ENCODE measurements at places on chromosomes 13 and 19.

- DNase-seq = no peak
Measured at GRCh38 chr13:112596235-112596634, 8.3 kb upstream of the TUBGCP3 start.

DNA sequence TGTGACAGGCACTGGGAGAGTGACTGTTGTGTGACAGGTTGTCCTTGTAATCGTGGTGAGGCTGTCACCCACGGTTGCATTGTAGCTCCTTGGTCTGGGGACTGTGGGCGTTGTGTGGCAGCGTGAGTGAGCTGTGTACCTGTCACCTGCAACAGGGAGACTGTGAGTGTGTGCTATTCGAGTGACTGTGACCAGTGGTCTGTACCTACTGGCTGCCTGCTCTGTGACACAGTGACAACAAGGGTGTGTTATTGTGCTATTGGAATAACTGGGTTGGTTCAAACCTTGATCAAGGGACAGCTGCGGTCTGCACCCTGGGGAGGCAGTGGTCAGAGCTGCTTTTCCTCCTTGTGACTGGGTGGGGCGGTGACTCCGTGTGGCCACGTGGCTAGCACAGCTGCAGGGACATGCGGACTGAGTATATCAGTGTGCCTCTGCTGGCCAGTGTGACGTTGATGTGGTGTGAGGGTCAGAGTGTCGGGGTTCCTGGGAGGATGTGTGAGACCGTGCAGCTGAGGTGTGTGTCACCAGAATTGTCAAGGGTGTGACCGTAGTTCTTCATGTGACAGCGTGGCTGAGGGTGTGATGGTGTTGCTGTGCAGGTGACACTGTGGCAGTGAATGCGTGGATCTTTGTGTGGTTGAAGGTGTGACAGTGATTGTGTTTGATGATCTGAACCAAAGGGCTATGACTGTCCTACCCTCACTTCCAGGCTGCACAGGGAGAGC, 10.1 kb upstream of the NFIX start:
- DNase-seq = no peak

GRCh38 chr19:50414864-50415660, 3.7 kb upstream of the SPIB start:
- no peak for DNase-seq

GRCh38 chr19:43329989-43330388, 23.5 kb upstream of the CD177 start:
- no peak for DNase-seq

GRCh38 chr13:112880976-112881540, 88.0 kb upstream of the MCF2L start:
- no peak for DNase-seq

- no peak for DNase-seq
Measured at GRCh38 chr13:40061466-40062450, 406.3 kb downstream of the COG6 start.

DNA sequence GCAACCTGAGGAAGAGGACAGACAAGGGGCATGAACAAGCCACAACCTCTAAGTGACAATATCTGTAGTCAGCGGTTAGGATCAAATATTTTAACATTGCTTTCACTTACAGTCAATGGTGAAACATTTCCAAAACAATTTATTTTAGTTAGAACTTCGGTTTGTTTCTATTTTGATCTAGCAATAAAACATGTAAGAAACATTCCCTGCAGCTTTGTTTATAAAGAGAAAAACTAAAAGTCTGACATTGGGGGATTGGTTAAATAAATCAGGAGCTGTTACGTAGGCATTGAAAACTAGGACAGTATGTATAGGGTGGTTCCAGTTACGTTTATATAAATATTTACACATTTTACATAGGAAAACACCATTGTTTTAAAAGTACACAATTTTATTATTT, 3.4 kb downstream of the URI1 start:
- DNase-seq = no peak

DNA sequence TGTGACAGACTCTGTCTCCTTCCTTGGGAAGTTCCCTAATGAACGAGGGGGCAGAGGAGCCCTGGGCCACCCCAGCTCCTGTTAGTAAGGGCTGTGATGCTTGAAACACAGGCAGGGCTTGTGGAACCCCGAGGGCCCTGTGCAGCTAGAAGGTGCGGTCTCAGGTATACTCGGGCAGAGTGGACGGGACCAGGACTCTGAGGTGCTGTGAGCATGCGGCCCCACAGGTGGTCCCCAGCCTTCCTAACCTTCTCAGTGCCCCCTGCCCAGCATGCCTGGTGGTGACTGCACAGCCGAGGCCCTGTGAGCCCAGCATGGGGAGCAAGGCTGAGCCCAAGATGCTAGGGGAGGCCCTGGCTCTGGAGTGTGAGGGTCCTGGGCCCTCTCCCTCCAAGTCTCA, 4.0 kb upstream of the SIGLEC8 start:
- DNase-seq = no peak

DNA sequence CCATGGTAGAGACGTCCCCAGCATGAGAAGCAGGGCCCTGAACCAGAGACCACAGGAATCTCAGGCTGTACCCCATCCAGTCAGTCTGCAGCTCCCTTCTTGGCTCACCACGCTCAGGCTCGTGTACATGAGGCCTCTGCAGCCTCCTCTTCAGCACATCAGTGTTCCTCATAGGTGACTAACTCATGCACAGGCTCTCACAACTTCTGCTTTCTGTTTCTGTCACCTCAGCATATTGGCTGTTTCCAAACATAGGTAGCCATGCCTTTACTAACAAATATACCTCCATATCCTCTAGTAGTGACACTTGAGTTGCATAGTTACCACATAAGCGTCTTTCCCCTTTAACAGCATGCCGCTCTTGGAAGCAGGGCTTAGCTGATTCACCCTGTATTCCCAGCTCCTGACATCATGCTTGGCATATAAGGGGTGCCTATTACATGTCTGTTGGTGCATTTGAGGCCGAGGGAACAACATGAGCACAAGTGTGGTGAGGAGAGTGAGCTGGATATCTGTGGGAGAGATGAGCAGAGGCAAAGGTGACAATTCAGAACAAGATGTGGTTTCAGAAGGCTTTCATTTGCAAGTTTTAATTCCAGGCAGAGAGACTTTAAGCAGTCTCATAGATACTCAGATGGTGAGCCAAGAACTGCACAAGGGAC, 16.7 kb downstream of the ZNF473 start:
- DNase-seq = no peak

- DNase-seq = no peak
Measured at GRCh38 chr13:107234319-107235073, 666.6 kb upstream of the ARGLU1 start.

GRCh38 chr13:111584101-111584672, 263.7 kb downstream of the TEX29 start:
- DNase-seq = no peak

DNA sequence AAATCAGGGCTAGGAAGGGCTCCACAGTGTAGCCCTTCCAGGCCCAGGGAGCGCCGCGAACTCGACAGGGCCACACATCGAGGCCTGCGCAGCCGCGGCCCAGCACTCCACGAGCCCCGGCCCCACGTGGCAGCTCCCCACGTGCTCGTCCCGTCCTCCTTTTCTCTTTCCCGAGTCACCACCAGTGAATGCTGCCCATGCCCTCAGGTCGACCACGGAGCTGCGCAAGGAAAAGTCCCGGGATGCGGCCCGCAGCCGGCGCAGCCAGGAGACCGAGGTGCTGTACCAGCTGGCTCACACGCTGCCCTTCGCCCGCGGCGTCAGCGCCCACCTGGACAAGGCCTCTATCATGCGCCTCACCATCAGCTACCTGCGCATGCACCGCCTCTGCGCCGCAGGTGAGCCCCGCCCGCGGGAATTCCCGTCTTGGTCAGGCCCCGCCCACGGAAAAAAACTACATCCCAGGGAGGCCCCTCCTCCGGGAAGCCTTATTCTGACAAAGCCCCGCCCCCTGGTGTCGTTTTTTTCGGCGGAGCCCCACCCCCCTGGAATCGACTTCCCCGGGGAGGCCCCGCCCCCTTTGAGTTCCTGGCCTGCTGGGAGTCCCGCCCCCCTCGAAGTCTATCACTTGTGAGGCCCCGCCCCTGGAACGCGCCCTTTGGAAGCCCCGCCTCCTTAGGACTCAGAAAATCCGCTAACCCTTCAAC, 7.0 kb downstream of the HIF3A start:
- no peak for DNase-seq

GRCh38 chr13:34842466-34842865, 99.6 kb upstream of the NBEA start:
- no peak for DNase-seq

- DNase-seq = no peak
Measured at GRCh38 chr13:74835579-74835978, 646.4 kb downstream of the TBC1D4 start.

DNA sequence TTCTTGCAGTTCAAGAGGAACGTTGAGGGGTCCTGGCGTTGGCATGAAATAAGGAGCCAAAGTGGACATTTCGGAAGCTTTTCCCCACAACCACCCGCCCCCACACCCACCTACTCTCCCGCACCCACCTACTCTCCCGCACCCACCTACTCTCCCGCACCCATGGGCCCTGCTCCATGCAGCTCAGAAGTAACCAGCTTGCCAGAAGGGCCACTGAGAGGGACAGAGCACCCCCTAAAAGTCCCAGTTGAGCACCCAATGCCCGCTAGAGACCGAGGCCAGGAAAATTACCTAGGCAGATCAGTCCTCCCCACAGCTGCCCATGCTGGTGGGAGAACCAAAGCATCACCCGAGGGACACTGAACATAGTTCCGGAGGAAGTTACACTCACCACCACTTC, 11.8 kb downstream of the VSTM2B start:
- no peak for DNase-seq

- no peak for DNase-seq
Measured at GRCh38 chr13:81986308-81986707, 1645.4 kb upstream of the SPRY2 start.

- no peak for DNase-seq
Measured at GRCh38 chr19:41708481-41708880, at the start of gene CEACAM5. Gene CEACAM5, plus strand, starts transcription at chr19:41708626. Its CDS starts 106 bp downstream, at chr19:41708732.

- no peak for DNase-seq
Measured at GRCh38 chr19:13681509-13681908, 82.8 kb upstream of the MRI1 start.

GRCh38 chr13:62779161-62779560, 1363.5 kb upstream of the PCDH20 start:
- no peak for DNase-seq

- no peak for DNase-seq
Measured at GRCh38 chr13:72198967-72199560, 332.1 kb upstream of the DACH1 start.

GRCh38 chr13:22748866-22749577, 431.8 kb upstream of the SGCG start:
- no peak for DNase-seq

DNA sequence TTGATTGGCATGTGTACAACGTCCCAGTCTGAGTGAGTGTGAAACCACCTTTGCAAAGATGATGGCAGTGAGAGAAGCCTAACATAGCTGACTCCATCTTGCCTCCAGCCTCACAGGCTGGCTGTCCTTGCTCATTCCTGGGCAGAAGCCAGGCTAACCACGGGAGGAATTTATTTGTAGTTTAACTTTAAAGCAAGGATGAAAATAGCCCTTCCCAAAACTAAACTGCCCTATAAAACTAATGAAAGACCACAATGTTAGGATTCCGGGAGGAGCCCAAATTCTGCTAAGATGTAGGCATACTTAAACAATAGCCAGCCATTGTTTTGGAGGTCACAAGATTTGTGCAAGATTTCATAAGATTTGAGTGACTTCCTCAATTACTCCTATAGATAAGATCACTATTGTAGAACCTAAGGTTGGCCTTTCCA, 96.6 kb upstream of the LSM14A start:
- DNase-seq = no peak

DNA sequence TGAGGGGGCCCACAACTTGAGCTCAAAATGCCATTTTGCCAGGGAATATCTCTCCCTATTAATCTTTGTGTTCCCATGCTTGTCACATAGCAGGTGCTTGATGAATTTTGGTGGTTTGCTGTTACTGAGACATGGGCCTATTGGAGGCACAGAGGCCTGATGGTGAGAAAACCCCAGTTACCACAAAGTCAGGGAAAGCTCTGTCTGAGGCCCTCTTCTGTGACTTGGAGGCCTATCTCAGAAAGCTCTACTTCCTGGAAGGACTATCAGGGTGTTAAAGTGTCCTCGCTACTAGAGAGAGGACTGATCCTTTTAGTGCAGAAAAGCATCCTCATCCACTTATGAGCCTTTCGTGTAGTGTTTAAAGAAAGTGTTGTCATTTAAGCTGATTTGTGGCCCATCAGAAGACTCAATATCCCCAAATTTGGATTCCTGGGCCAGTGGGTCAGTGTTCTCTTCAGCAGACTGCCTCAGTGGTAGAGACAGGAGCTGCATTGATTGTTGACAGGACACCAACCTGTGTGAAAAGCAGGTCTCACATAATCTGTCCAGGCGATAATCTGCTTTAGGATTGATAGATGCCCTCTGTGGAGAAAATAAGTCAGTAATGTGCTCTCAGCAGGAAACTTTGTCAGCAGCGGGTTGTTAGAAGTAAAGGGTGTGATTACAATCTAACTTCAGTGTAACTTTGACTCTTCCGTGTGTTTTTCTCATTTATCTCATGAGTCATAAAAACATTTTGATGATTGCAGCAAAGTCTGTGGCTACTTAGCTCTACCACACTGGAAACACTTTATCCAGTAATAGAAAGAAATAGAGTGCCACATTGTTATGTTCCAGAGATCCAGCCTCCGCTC, 121.0 kb downstream of the AKAP11 start:
- no peak for DNase-seq

- DNase-seq = no peak
Measured at GRCh38 chr13:28953714-28954418, 133.7 kb downstream of the MTUS2 start.

DNA sequence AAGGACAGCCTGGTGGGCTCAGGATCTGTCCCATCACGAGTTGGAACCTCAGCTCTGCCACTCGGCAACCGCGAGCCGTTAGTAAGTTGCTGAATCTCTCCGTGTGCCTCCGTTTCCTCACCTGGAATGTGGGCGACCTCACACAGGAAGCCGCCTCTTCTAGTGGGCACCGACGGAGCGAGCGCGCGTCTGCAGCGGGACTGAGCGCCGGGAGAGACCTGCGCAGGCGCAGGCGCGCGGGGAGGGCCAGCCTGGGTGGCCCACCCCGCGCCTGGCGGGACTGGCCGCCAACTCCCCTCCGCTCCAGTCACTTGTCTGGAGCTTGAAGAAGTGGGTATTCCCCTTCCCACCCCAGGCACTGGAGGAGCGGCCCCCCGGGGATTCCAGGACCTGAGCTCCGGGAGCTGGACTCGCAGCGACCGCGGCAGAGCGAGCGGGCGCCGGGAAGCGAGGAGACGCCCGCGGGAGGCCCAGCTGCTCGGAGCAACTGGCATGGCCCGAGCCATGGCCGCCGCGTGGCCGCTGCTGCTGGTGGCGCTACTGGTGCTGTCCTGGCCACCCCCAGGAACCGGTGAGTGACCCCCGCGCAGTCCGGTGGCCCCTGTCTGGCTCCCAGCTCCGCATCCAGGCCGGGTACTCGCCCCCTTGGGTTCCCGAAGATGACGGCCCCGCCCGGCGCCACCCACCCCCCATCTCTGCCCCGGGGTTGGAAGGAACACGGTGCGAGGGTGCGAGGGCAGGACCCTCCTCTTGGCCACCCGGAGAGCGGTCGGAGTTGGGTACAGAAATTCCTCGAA, at the start of gene PVR:
Gene PVR, plus strand, starts transcription at position 306 of the 797 bp plus-strand sequence. Its CDS starts 187 bp downstream, at position 493.
- DNase-seq = peak; percentile 16

- DNase-seq = no peak
Measured at GRCh38 chr13:31987535-31988170, 43.9 kb upstream of the FRY start.

GRCh38 chr19:45528744-45529419, 21.6 kb downstream of the VASP start:
- DNase-seq = peak; percentile 48

All from cerebellar nuclear complex (tissue), 1 donor.